Stimulated activated CD4-positive, alpha-beta T cell treated with anti-CD3 and anti-CD28 coated beads, Interleukin-2, amount 100 ng/mL, for 24 hours (primary cell): ENCODE measurements at places on chromosomes 1 and 21.

DNA sequence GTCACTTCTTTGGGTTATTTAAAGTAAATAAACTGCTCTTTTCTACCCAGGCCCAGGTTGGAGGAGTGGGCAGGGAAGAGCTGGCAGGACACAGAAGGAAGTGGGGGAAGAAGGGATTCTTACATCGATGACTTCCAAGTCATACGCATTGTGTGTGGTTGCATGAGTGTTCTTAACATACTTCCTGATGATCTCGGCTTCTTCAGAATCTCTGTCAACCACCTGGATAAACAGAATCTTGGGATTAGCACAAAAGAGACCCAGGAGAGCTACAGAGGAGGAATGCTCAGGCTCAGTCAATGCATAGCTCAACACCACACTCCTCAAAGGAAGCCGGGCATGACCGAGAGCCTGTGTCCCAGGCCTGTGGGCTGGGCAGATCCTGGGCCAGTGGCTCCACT lies 42.1 kb downstream of the PARP1 start:
- DNase-seq: no peak

DNA sequence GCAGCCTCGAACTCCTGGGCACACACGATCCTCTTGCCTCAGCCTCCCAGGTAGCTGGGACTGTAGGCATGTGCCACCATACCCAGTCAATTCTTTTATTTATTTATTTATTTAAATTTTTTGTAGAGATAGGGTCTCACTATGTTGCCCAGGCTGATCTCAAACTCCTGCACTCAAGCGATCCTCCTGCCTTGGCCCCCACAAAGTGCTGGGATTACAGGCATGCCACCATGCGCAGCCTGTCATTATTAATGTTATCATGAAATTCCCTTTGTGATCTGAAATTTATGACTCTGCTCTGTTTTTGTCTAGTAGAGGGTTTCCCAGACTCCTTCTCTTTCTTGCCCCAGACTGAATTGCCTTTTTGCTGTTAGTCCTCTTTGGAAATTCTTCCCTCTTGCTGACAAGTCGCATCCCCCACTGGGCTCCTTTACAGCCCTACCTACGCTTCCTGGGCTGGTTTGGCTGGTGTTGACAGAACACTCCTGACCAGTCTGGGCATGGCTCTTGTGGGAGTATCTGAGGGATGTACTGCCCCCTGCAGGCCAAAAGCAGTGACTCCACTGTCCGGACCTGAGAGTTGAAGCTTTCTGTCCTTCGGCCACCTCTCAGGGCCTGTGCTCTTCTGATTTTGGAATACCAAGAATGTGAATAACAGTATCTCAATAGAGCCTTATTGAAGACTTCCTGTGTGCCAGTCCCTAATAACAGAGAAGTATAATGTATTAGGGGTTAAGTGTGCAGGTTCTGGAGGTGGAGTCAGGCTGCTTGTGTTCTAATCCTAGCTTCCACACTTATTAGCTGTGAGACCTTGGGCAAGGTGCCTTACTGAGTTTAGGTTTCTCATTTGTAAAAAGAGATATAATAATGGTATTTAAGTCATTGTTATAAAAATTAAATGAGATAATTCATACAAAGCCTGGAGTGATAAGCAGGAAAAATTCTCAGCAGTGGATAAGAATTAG lies 28.2 kb downstream of the TCEANC2 start:
- peak; percentile 66 for DNase-seq

- no peak for DNase-seq
Measured at GRCh38 chr1:231219422-231220401, 21.3 kb upstream of the GNPAT start.

- no peak for DNase-seq
Measured at GRCh38 chr1:83626603-83627002, 372.3 kb downstream of the TTLL7 start.

- no peak for DNase-seq
Measured at GRCh38 chr1:198780376-198780775, 141.5 kb downstream of the PTPRC start.

DNA sequence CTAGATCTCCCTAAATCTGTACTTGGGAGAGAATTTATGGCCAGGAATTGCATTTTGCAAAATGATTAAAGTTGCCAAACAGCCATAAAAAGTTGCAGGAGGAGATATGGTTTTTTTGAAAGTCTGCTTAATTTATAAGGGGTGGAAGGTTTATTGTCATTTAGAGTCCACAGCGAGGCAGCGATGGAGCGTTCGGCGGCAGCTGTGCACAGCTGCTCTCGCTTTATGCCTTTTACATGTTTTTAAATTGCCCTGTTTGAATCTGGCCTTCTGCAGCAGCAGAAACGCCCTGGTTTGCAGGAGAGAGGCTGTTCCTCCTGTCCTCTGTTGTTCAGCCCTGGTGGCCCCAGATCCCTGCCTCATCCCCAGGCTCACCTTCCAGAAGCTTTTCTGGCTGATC lies 144.9 kb upstream of the POU3F1 start:
- DNase-seq: no peak

GRCh38 chr1:230101556-230101955 lies 34.5 kb downstream of the GALNT2 start:
- no peak for DNase-seq

GRCh38 chr1:5317391-5317790 lies 663.0 kb downstream of the AJAP1 start:
- DNase-seq: no peak

GRCh38 chr1:21289700-21290545 lies at the start of gene ECE1:
TSS of gene ECE1 (minus strand) at chr1:21290463. CDS start at chr1:21290414, 49 bp downstream.
- DNase-seq: peak; percentile 44
